Fibroblast of villous mesenchyme (primary cell): ENCODE measurements at places on chromosomes 16 and 17. TPM values are rescaled to one million over a fixed set of nuclear protein-coding genes. Genes with fewer than 3 reads are reported as not detected.

KRTAP1-1 gene
- not detected in 2 replicates for total RNA-seq

ENPP7 gene
- not detected in 2 replicates for total RNA-seq

SRR gene
- 20.0 and 35.0 TPM in 2 replicates for total RNA-seq

CNGB1 gene
- total RNA-seq, result not detected in 2 replicates

HEATR9 gene
- not detected in 2 replicates for total RNA-seq

NETO2 gene
- 13.9 and 14.7 TPM in 2 replicates for total RNA-seq

IRX3 gene
- total RNA-seq, result 0.64 and 0.86 TPM in 2 replicates
